ENCODE measurements at places on chromosomes 1 and 21.

DNA sequence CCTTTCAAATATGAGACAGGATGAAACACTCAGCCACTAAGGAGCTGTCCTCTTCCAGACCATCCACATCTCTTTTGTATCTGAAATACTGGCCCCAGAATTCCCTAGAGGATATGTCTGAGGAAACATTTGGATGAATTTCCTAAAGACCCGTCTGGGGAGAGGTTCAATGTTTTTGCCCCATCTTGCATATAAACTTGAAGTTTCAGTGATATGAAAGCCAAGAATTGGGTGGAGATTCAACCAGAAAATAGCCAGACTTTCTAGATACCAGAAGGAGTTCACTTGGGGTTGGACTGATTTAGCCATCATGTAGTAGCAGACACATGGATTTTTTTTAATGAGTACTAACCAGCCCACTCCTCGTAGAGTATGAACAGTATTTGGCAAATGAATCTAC lies 182.0 kb downstream of the PLPP3 start:
- DNase-seq = no peak

GRCh38 chr1:30511106-30511505 lies 212.3 kb downstream of the MATN1 start:
- no peak for DNase-seq

GRCh38 chr1:237670302-237670701 lies 220.4 kb downstream of the ZP4 start:
- no peak for DNase-seq

GRCh38 chr1:70674941-70675685 lies 264.0 kb downstream of the CTH start:
- DNase-seq = no peak

DNA sequence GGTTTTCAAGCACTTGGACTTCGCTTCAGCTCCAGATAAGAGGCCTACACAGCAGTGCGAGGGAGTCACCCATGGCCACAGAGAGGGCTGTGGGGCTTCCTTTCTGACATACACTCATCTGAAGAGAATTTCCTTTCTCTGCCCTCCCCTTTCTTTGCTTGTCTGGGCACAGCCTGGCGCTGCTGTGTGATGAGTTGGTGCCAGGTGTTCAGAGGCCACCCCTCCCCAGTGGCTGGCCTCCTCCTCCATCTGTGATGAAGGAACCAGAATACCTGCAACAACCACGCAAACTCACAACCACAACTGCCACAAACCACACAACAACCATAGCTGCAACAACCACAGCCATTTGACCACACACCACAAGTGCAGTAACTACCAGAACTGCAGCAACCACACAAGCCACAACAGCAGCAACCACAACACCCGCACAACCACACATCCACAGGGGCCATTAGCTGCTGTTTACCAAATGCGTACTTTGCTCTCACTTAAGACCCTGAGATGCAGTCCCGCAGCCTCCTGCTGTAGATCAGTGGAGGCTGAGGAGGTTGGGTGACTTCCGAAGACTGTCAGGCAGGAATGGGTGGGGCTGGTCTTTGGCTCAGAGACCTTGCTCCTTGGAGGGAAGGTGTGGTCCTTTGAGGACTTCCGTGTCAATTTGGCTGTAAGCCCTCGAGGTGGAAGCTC lies 71.1 kb downstream of the IER5 start:
- no peak for DNase-seq

DNA sequence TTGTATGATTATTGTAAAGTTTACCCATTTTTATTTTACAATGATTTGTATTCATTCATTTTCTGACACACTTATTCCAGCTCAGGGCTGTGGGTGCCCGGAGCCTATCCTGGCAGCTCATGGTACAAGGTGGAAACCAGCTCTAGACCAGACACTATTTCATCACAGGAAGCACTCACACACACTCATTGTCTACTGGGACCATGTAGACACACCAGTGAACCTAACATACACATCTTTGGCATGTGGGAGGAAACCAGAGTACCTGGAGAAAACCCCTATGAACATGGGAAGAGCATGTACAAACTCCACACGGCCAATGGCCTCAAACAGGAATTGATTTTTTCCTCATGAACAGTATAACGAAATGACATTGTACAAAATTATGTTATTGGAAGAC lies 2.4 kb downstream of the DTL start:
- no peak for DNase-seq

DNA sequence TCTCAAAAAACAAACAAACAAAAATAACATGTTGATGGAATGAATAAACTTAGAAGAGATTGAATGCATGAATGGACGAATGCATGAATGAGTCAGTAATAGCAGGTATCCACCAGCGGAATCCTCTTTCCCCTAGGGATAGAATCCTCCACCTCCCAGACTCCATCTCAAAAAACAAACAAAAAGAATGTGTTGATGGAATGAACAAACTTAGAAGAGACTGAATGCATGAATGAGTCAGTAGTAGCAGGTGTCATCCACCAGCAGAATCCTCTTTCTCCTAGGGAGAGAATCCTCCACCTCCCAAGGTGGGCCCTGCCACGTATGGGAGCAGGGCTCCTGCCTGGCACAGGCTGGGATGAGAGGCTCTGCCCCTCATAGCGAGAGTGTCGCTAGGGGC lies 26.8 kb upstream of the RNF19B start:
- no peak for DNase-seq

- DNase-seq = no peak
Measured at GRCh38 chr1:178768423-178768822, 43.4 kb downstream of the RALGPS2 start.

DNA sequence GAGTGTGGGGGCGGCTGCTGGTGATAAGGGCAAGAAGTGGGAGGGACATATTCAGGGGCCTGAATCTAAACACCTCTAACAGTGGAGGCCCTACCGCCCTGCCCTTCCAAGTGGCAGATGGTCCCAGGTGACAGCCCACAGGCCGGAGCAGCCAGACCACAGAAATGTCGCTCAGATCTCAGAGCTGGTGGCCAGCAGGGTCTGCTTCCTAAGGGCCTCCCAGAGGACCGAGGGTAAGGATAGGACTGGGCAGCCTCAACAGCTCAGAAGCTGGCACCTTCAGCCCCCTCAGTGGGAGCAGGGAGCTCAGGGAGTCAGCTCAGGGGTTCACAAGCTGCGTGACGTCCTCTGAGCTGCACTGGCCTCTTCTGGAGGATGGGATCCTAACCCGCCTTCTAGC lies 201.8 kb upstream of the ZC3H12A start:
- DNase-seq = no peak

DNA sequence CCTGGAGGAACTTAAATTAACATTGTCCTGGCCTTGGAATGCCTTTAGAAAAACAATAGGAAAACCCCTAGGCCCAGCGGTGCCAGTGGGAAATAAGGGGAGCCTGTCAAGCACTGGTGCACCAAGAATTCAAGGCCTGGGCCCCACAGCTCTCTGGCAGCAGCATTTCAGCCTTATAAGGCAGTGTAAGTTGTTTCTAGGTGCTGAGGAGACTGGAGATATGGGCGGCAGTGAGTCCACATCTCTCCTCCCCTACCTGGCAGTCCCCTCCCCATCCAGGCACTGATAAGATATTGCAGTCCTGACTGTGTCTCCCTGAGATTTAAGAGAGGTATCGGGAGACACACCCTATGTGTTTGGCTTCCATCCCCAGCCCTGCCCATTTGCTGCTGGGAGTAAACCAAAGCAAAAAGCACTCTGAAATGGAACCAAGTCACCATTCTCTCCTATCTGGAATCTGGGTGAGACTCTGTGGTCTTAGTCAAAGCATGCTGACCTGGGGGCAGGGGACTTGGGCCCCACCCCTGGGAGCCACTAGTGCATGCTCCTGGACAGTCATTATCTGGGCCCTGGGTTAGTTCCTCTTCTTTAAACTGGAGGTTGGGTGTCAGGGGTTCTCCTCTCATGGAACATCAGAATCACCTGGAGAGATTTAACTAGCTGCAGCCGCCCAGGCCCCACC lies 30.5 kb downstream of the DEGS1 start:
- DNase-seq = no peak

DNA sequence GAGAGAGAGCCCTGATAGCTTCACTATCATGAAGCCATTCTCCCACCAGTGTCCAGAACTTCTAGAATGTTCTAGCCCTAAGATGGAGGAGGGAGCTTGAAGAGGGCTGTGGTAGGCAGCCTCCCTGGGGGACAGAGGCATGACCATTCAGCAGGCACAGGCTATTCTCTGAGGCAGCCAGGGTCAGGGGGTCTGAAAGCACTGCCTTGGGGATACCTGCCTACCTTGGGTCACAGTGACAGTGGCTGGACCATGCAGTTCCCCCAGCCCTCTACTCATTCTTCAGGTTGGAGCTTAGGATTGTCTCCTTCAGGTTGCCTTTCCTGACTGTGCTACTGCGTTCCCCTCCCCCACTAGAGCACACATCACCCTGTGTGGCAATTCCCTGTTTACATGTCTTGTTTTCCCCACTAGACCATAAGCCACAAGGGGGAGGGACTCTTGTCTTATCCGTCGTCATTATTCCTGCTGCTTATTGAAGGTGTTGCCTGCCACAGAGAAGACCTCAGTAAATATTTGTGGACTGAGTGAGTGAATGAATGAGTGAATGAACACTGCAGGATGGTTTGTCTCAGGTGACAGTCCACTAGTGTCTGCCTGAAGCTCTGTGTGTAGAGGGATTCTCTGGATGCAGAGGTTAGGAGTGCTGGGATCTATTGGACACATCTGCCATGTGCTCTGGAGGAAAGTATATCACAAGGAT lies 5.2 kb downstream of the ZDHHC18 start:
- DNase-seq = no peak

GRCh38 chr21:27104846-27105431 lies 138.1 kb upstream of the ADAMTS5 start:
- no peak for DNase-seq

DNA sequence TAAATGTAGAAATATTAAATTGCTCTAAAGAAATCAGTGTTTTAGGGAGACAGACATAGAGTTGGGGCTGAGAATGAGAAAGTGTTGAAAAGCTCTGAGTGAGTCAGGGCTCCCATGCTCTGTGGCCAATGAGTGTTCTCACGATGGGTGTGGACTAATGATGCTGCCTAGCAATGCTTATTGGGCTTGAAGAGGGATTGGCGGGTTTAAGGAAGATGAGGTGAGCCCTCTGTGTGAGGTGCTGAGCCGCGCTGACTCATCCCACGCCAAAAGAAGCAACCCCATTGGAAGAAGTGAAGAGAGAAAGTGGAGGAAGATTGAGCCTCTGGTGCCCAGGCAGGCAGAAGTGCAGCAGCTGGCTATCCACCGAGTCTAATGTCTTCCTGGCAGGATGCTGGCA lies 65.1 kb upstream of the DPT start:
- no peak for DNase-seq

GRCh38 chr1:159941141-159941540 lies 4.3 kb downstream of the IGSF9 start:
- no peak for DNase-seq

All from stimulated activated CD4-positive, alpha-beta T cell treated with anti-CD3 and anti-CD28 coated beads, TNF-alpha, amount 100 ng/mL, for 4 hours (primary cell).